ENCODE measurements at places on chromosomes 7 and 10.
A peak's percentile ranks its signal among the peaks of the same experiment; 100 is the strongest.

GRCh38 chr7:5523052-5523711 is 99.5 kb upstream of the TNRC18 start:
- DNase-seq, result peak; percentile 69

GRCh38 chr7:16747102-16747501 is 6.5 kb upstream of the TSPAN13 start:
- DNase-seq, result no peak

GRCh38 chr10:14749070-14749809 is 25.5 kb downstream of the FAM107B start:
- peak; percentile 3 for DNase-seq

DNA sequence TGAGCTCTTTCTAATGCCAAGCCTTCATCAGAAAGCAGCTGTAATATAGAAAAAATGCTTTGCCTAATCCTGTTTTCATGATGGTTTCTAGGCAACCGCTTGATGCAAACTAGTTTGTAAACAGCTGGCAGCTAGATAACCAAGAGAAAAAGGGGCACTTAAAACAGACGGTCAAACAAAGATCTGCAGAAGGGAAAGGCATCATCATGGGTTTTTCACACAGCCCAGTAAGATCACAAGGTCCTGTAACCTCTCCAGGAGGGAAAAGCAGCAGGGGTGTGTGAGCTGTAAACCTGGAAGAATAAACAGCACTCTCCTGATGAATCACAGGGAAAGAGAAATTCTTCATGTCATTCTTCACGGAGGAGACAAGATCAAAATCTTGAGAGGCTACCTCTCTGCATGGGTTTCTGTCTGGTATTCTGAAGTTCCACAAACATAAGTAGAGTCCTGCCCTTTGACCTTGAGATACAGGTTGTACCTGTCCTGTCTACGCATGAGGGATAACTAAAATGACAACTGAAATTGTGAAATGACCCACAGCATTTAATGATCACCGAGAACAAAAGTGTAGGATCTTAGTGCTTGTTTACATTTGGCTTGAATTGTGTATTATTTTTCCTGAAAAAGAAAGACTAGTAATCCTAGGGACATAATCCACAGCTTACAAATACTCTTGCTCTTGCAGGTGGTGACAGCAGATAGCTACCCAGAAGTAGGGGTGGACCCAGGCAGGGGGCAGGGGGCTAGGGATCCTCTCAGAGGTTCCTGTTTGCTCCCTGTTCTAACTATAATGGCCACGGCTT is 48.0 kb downstream of the CREB3L2 start:
- peak; percentile 96 for DNase-seq

DNA sequence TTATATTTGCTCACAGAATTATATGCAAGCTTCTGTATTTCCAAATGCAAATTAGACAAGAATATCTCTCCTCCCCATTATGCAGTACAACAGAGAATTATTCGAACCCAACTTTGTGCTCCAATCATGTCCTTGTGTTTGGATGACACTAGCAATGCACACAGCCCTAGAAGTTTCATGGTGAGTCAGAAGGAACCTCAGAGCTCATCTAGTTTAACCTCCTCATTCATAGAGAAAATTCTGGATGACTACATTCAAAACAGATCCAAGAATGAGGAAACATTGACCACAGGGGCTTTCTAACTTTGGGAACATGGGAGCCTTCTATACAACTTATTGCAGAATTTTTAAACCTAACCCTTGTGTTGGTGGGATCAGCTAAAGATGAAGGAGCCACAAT is 12.8 kb upstream of the ARID5B start:
- no peak for DNase-seq

- no peak for DNase-seq
These were observed 4.7 kb upstream of the H2AZ2 start for GRCh38 chr7:44852590-44852989.
